Stimulated activated effector memory CD8-positive, alpha-beta T cell treated with anti-CD3 and anti-CD28 coated beads, Interleukin-12 subunit alpha, Interleukin-12 subunit beta, amount 100 ng/mL, for 72 hours (primary cell): ENCODE measurements at places on chromosomes 4 and X.

GRCh38 chr4:10697086-10697485 lies 12.5 kb upstream of the CLNK start:
- DNase-seq: no peak

DNA sequence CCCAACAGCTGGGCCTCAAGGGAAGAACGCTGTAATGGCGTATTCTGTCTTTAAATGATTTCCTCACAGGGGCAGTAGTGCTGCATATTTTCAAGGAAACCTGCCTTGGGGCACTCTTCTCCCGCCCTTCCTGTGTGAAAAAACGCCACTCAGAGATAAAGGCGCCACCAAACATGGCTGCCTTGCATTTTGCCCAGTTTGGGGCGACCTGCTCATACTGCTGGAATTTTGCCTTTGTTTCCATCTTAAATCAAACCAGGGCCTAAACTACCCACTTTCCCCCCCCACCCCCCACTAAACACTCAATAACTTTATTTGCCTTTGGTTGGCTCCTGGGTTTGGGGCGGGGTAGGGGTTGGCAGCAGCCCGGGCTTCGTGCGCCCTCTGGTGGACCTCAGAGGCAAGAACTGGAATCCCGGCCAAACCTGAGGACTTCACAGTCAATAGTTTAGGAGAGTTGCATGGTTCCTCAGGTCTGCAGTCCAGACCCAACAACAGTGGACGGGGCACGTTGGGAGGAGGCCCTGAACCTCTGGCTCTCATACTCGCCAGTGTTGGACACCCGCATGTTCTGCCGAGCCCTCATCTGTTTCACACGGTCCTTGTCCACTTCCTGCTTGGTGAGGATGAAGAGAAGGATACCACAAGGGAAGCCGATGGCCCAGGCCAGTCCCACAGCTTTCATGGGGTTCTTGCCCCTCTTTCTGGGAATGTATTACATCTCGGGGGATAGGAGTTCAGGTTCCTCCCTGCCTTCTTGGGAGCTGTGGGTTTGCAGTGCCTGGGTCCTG lies 220.1 kb upstream of the STK26 start:
- DNase-seq: no peak

DNA sequence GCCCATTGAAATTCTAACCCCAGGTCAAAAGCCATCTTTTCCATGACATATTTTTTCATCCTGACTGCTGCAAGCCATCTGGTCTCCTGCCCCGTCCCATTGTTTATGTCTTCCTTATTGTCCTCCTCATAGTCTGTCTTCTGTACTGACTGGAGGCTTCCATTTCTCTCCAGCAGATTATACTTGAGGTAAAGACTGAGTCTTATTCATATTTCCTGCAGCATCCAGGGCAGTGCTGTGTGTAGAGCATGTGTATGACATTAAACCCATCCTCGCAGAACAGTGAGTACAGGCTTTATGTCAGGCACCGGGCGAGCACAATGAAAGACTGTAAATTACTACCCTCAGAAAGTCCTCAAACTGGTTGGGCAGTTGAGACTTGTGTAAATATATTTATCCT lies 275.1 kb downstream of the C4orf33 start:
- DNase-seq: no peak

GRCh38 chr4:165506849-165507248 lies 128.0 kb downstream of the CPE start:
- no peak for DNase-seq

- no peak for DNase-seq
Observed at GRCh38 chrX:10101269-10101668, 55.5 kb upstream of the CLCN4 start.

DNA sequence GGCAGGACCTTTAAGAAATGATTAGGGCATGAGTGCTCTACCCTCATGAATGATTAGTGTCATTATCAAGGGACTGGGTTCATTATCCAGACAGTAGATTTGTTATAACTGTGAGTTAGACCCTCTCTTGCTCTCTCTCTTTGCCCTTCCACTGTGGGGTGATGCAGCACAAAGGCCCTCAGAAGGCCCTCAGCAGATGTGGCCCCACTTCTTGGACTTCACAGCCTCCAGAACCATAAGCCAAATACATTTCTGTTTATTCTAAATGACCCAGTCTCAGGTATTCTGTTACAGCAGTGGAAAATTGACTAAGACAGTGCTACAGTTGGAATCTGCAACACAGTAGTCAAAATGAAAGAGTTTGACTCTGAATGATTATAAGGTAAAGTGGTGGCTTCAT lies 17.2 kb upstream of the PDLIM5 start:
- no peak for DNase-seq

GRCh38 chr4:108355902-108356535 lies 187.3 kb upstream of the LEF1 start:
- DNase-seq: no peak

DNA sequence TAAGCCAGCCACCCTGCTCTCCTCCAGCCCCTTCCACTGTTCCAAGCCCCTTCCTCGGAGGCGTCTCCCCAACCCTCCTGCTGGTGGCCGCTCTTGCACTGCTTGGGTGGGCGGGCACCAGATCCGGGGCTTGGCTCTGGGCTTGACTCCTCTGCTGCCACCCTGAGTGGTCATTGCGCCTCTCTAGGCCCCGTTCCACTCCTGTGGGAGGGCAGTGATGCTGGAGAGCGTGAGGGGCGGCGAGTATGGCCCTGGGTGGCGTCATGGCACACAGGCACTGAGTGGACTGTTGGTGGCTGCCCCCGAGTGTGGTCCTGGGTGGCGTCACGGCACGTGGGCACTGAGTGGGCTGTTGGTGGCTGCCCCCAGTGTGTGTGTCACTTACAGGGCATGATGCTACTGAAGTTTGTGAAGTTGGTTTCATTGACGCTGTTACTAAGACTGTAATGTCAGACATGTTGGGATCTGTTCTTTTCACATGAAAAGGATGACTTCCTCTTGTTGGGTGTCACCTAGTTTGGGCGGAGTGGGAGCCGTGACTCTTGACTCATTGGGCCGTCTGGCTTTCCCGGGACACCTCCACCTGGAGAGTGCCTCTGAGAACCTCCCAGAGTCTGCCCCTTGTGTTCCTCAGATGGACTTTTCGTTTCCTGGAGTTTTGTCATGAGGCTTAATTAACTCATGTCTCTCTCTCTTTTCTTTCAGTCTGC lies 55.9 kb upstream of the HGFAC start:
- DNase-seq: no peak

GRCh38 chr4:186946682-186947294 lies 223.1 kb upstream of the FAT1 start:
- DNase-seq: no peak

DNA sequence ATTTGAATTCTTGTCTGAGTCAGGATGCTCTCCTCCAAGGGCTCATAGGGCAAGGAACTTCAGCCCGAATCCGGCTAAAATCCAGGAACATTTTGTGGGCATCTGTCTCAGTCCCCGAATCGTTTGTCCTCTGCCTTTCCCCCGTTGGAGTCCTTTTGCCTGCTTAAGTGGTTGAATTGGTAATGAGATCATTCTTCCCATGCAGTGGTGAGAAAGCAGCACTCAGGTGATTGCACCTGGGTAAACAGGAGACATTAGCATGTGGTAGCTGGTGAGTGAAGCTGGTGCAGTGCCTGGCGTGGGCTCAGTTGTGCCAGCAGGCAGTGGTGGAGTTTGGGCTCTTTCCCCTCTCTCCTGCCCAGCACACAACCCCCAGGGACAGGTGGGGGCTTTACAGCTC lies 61.9 kb upstream of the MTM1 start:
- no peak for DNase-seq

DNA sequence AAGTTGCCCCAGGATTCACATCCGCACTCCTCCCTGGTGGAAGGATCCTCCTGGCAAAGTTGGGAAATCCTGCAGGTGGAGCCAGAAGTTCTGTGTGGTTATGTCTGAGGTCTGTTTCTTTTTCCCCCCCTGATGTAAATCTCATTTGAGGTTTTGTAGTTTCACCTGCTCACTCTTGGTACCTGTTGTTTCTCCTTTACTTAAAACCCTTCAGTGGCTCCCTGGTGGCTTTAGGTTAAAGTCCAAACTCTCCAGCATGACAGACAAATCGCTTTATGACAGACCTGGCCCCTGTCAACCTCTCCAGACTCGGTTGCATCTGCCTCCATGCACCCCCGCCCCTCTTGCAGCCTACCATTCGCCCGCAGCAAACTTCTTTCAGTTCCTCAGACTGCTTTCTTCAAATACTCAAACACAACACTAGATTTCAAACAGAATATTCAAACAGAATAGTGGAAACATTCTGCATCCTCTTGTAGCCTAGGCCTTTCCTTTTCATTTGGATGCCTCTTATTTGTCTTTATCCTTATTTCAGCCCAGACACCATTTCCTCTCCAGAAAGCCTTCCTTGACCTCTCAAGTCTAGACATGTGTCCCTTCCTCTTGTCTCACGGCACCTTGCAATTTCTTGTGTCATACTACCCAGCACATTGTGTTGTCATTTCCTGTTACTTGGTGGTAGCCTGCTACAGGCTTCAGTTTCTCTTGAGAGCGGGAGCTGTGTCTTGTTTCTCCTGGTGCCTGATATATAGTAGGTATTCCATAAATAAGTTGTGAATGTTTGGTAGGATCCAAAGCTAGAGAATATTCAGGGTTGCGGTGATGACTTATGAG lies 24.8 kb downstream of the IL13RA1 start:
- DNase-seq: no peak

DNA sequence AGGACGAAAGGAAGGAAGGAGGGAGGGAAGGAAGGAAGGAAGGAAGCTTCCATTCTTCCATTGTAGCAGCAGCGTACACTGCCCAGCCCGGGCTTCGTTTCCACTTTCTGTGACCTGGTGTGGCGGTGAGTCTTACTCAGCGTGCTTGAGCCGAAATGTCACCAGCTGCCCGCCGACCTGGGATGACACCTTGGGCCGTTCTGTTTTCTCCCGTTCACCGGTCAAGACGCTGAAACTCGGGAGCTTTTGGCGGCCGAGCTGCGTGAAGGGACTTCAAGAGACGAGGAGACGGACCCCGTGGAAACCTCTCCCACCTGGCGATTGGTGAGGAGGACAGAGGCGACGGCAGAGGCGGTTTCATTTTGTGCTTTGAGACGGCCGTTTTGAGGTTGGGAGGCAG lies 47.1 kb upstream of the PPP2R3B start:
- DNase-seq: no peak

- no peak for DNase-seq
Observed at GRCh38 chr4:84177831-84178542, 321.1 kb downstream of the NKX6-1 start.
